Activated naive CD8-positive, alpha-beta T cell treated with anti-CD3 and anti-CD28 coated beads, Interleukin-2, amount 50 U/mL, for 24 hours (primary cell): ENCODE measurements at places on chromosomes 7 and 10.

GRCh38 chr7:35725280-35725680, 30.3 kb upstream of the HERPUD2 start:
- peak; percentile 42 for DNase-seq

DNA sequence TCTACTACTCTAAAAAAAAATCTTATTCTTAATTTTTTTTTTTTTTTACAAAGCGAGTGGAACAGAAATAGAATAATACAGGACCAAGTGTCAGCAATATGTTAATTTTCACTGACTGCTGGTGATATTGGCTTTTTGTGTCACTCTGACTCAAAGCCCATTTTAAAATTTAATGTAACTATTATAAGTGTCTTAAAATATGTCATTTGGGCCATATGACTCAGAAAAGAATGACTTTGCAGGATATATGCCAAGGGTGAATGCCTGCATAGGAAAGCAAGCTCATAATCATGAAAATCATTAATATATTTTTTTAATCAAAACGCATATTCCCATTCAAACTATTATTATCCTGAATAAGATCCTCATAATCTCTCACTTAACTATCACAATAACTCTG, 149.2 kb downstream of the GNAT3 start:
- DNase-seq, result no peak

DNA sequence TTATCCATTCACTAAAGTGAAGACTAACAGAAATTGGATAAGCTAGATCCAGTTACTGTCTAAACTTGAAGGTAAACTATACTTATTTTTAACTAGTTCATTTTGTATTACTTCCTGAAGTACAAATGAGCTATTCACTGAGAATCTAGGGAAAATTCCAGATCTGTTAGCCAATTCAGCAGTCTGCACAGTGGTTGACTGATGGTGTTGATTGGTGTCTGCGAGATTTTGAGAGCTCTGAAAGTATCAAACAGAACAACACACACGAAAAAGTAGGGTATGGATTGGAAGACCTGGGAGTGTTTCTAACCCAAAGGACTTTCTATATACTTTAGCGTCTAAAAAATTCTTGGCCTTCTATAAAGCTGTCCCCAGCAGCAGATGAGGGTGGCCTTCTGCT, 33.6 kb upstream of the AGR2 start:
- DNase-seq, result no peak

GRCh38 chr7:71746006-71746405, 614.1 kb downstream of the GALNT17 start:
- no peak for DNase-seq
